ENCODE measurements at places on chromosomes 2 and 18.

- DNase-seq: no peak
Measured at GRCh38 chr18:51622702-51623101, 425.2 kb upstream of the MEX3C start.

DNA sequence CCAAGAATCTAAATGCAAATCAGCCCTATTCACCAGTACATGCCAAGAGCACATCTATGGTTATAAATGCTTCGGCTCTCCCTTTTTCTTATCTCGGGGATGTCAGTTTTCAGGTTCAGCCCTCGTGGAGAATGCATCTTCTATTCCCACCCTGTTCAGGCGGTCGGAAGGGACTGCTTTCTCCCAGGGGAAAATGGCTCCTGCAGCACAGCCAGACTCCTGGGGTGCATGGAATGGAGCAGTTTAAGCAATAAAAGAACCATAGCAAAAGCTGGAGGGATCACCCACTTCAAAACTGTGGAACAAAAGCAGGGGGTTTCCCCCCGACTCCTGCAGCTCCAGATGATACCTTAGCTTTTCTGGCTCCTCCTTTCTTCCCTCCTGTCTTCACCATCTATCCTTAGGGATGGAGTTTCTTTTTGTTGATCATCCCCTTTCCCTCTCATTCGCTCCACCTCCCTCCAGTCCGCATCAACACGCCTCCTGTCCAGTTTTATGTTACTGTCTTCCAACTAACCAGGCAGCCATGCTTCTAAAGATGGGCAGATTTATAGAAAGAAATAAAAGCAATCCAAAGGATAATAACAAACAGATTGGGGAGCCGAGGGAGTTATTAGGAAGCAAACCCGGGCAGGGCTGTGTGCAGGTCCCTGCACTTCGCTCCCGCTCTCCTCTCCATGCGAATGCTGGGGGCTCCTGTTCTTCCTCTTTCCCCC lies 356.2 kb upstream of the SMIM21 start:
- DNase-seq: no peak

DNA sequence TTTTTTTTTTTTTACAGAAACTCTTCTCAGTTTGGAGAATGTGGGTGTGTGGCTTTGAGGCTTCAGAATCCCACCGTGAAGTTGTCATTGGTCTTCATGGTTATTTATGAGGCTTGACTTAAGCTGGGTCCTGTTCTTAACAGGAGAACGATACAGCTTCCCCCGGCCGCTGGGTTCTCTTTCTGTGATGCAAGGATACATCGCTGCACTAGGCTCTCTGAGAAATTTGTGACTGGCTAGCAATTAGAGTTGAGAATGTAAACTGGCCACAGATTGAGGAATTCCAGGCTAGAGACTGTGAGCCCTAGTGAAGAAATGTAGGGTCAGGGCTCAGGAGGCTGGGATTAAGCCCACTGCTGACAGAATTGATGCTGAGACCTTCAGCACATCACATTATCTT lies 29.8 kb downstream of the MGAT5 start:
- no peak for DNase-seq

GRCh38 chr2:163341426-163341825 lies 394.4 kb downstream of the FIGN start:
- DNase-seq: no peak

DNA sequence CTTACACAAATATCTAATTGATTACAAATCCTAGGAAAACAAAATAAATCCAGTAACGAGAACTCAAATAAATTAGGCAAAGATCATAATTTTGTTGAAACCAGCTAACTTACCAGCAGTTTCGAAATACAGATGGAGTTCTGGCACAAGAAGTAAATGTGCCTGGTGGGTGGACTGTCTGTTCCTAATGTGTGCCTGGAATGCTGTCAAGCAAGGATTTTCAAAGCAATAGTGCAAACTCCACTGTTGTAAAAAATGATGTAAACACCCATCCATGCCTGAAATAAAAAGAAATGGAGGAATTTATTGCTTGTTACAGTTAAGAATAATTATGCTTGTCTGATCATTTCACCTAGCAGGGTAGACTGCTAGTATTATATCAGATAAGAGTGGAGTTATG lies 423.9 kb upstream of the MAP2 start:
- DNase-seq: no peak

DNA sequence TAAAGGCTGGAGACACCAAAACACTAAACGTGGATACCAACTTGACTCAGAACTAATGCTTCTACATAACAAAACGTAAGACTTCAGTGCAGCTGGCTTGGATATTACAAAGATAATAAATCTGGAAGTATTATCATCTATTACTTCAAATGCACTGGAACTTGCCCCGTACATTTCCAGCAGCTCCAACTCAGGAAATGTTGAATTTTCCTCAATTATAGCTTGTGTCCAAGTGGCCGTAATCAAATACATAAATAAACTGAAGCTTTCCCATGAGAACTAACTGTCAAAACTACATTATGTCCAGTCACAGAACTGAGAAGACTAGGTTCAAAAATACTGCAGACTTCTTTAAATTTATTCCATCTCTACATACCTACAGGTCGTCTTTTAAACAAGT lies 6.2 kb downstream of the PDE1A start:
- DNase-seq: no peak

DNA sequence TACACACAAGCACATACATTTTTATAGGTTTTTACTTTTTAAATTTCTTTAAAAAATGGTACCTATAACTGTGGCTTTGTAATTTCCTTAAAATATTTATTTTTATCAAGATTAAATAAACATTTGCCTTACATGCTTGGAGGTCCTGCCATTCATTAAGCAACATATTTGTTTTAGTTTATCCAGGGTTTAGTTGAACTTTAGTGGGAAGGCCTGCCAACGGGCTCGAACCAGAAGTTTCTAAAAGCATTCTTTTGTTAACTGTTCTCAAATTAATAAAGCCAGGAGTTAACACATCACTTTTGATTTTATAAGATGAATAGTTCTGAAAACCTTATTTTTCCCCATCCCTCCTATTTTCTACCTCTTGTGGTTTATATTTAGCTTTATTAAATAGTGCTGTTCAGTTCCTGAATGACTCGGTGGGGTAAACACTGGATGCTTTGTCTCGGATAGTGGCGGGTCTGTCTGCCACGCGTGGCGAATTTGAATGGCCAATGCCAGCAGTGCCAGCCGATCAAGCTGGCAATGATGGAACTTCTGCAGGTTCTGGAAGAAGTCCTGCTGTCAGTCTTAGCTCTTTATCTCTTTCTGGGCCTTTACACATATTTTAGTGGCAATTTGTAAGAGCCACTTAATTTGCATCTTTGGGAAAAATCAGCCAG lies 32.2 kb downstream of the SH3YL1 start:
- DNase-seq: no peak

DNA sequence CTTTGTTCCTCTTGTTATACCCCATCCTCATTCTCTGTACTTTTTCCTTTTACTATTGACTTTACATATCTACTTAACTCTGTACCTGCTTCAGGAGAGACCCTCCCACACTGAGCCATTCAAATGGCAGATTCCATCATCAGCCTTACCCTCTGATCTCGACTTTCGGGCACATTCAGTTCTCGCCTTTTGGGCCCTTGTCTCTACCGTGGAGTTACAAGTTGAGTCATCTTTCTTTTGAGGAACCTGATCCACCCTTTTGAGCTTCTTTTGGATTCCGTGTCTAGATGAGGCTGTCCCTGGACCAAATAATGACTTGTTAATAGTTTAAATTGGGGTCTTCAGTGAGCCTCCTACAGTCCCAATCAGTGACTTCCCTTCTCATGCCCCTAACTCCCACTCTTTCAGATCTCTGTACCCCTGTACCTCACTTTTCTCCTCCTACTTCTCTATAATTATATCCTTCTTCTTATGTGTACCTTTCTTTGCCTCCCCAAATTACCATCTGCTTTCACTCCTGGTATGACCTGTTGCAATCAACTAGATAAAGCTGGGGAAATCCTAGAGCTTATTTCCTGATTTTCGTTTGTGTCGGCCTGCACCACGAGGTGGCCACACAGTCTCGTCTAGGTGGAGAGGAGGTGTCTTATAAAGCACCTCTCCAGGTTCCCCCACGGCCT lies 17.2 kb downstream of the SP110 start:
- DNase-seq: no peak

DNA sequence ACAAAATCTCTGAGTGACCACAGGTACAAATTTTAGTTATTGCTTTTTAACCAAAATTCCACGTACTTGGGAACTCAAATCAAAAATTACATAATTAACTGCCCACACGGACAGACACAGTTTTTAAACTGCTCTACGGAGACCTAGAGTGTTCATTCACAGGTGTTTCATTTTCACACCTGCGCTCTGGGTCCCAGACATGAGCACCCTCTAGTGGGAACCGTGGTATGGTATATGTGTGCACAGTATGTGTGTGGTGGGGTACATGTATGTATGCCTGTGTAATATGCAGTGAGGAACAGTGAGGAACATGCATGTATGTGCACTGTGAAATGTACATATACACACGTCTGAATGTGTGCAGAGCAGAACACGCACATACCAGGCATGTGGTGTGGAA lies 65.0 kb downstream of the PPP4R1 start:
- no peak for DNase-seq

- no peak for DNase-seq
Measured at GRCh38 chr2:11698009-11698922, 28.3 kb upstream of the NTSR2 start.

GRCh38 chr2:140801311-140801710 lies 1329.5 kb downstream of the LRP1B start:
- DNase-seq: no peak

GRCh38 chr18:48157956-48158355 lies 227.5 kb upstream of the SMAD2 start:
- DNase-seq: no peak

DNA sequence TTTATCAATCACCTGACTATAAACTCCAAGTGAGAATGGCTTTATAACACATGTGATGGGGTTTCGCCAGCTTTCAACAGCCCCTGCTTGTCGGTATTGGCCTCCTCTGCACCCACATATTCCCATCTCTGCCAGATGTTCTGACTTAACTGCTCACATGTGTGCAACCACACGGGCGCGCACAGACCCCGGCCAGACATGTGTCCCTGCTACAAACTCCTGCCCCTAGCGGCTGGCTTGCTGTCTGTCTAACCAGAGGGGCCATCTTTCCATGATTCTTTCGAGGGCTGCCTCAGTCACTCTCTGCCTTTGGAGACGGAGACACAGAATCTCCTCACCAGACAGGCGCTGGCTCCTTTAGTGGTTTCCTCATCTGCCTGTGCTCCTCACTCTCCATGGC lies 15.3 kb downstream of the STON1 start:
- no peak for DNase-seq

GRCh38 chr2:28390746-28391563 lies 1.7 kb upstream of the FOSL2 start:
- DNase-seq: no peak

DNA sequence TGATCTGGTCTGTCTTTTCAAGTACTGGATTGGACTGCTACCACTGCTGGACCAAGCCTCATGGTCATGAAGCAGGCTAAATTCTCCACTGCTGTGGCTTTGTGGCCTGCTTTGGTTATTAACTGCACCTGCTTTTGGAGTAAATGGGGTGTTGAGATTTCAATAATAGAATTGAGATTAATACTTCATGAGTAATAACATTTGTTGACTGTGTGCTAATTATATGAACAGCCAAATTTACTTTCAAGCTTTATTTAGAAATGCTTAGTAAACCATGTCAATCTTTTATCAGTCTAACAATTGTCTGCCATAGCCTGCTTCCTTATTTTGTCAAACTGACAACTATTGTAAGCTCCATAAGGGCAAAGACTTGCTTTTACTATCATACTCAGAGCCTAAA lies 27.4 kb upstream of the MTIF2 start:
- no peak for DNase-seq

DNA sequence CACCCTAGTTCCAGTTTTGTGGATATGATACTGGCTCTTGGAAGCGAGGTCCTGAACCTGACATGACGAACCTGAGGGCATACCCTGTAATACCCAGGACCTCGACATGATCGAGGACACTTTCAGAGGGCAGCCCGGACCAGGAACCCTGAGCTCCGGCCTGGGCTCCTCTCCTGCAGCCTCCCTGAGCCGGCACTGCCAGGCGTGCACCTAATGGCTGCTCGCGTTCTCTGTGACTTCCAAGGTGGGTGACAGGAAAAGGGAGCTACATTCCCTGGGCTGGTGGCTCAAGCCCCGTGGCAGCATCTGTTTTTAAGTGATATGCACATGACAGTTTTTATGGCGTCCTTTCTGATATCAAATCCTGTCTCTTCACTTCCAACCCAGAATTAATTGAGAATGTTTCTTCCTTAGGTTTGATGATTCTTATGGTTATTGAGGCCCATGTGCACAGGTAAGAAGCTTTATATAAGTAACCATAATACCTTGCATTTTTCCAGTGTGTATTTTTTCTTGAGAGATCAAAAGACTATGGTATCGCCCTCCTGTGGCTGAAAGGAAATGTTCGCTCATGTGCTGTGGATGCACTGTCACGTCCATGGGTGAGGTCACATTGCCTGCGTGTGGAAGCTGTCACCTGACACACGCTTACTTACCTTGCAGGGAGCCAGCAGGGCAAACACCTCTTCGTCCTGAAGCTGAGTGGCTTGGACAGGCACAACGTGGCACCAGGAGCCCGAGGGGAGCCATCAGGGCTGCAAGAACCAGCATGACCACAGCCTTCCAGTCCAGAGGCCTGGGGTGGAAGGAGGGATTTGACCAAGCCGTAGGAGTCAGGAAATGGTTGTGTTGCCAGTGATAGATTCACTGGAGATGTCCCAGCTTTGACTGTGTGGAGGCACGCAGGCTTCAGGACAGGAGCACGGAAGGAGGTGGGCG lies 367.4 kb upstream of the MYT1L start:
- DNase-seq: no peak

- DNase-seq: no peak
Measured at GRCh38 chr2:181790716-181791649, 100.5 kb upstream of the ITPRID2 start.

GRCh38 chr2:31294196-31294595 lies 60.2 kb downstream of the EHD3 start:
- no peak for DNase-seq

DNA sequence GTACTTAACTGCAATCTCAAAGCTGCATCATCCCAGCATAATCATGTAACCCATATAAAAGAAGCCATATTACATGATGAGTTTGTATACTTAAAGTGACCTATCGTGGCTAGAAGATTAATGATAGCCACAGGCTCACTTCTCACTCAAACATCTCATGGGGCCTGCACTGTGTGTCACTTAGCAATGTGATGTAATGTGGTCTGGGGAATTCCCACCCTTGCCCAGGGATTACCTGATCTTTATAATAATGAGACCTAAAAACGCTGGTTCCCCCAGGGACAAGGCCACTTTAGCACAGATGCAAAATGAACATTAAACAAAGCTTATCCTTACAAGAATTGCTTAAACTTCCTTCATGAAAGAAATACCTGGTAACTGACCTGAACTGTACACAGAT lies 427.1 kb upstream of the CNTNAP5 start:
- no peak for DNase-seq

- DNase-seq: peak; percentile 36
Measured at GRCh38 chr2:127640082-127641072, 5.6 kb upstream of the GPR17 start.

DNA sequence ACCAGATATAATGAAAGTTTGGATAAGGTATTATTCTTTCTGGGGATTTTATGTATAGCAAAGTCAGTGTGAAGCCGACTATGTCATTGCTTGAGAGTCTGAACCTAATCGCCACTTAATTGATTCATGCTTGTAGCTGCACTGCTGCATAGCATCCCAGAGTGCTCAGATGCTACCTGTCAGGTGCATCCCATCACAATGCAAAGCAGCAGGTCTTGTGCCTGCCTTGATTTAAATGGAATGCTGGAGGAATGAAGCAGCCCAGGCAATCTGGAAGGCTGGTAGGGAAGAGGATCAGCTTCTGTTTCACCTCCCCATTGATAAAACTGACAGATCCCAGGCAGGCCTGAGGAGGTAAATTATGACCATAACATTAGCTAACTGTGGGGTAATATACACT lies 40.4 kb upstream of the ATIC start:
- no peak for DNase-seq

All from activated T-cell treated with anti-CD3 and anti-CD28 coated beads, Interleukin-2, amount 50 U/mL, for 1 hour (primary cell).